Aorta (tissue), 5 donors: ENCODE measurements at places on chromosomes 16 and 17. TPM values are rescaled to one million over a fixed set of nuclear protein-coding genes. Genes with fewer than 3 reads are reported as not detected.

Gene OTOP3
- total RNA-seq, result not detected

Gene CTRB2
- 9.1 TPM for total RNA-seq

Gene SRCIN1
- total RNA-seq, result 0.84 TPM

Gene CCL8
- 4.5 TPM for total RNA-seq

Gene C17orf107
- 2.5 TPM for total RNA-seq

Gene SSTR5
- not detected for total RNA-seq

Gene TNFRSF17
- not detected for total RNA-seq

Gene CACNA1G
- total RNA-seq, result 0.29 TPM

Gene CDH8
- total RNA-seq, result 4.1 TPM

DNA sequence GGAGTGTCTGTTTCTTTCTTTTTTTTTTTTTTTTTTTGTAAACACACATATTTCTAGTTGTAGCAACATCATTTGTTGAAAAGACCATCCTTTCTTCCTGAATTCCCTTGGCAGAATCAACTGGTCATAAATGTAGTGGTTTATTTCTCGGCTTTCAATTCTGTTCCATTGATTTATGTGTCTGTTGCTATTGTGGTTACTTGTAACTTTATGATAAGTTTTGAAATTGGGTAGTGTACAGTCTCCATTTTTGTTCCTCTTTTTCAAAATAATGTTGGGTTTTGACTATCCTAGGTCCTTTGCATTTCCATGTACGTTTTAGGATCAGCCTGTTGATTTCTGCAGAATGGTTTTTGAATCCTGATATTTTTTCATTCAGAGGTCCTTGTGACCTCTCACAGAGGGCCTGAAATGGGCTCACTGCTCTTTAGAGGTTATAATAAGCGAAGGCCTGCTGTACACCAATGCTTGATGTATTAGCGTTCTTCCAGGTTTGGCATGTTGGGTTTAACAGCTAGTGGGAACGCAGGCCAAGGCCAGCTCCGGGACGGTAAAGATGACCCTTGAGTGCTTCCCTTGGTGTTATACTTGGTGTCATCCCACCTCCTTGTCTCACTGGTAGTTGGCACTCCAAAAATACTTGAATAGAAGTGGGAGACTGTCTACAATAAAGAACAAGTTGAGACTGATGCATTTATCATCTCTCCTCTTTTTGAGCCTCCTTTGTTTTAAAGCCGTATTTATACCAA, 43.8 kb downstream of the ZNRF1 start:
- peaks cover 4% of the 10 kb centered on the region for H3K4me1 ChIP-seq
- no peak for DNase-seq
- H3K27me3 ChIP-seq, result no peaks in the 10 kb centered on the region
- H3K27ac ChIP-seq, result peak overlapping the region; percentile 6

- H3K36me3 ChIP-seq, result no peaks in the 10 kb centered on the region
- no peak overlapping the region for H3K27ac ChIP-seq
- DNase-seq, result no peak
- H3K27me3 ChIP-seq, result no peaks in the 10 kb centered on the region
- H3K4me3 ChIP-seq, result no peak overlapping the region
- no peaks in the 10 kb centered on the region for H3K4me1 ChIP-seq
Measured at GRCh38 chr16:6377956-6378355, 954.7 kb upstream of the RBFOX1 start.

- DNase-seq, result peak; percentile 56
- no peaks in the 10 kb centered on the region for H3K4me1 ChIP-seq
- H3K36me3 ChIP-seq, result no peaks in the 10 kb centered on the region
- no peak overlapping the region for H3K27ac ChIP-seq
- H3K27me3 ChIP-seq, result no peaks in the 10 kb centered on the region
Measured at GRCh38 chr16:84509032-84509950, 4.8 kb upstream of the MEAK7 start.

DNA sequence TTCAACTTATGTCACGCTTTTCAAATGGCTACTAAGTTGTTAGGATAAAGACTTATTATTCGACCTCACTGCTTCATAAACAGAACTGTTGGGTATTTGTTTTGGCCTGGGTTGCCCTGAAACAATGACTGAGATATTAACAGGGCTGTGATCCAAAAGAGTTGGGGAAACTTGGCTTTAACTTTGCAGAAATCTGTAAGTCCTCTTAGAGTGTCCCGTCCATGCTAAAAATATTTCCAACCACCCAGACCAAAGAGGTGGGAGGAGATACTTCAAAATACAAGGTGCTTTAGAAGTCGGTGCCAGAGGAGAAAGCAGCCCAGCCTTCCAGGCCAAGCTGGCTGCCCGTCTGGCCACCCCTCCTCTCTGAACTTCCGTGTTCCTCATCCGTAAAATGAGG, 16.1 kb upstream of the SPATA32 start:
- H3K4me1 ChIP-seq, result peaks cover 2% of the 10 kb centered on the region
- no peaks in the 10 kb centered on the region for H3K27me3 ChIP-seq
- H3K36me3 ChIP-seq, result no peaks in the 10 kb centered on the region
- no peak for DNase-seq

DNA sequence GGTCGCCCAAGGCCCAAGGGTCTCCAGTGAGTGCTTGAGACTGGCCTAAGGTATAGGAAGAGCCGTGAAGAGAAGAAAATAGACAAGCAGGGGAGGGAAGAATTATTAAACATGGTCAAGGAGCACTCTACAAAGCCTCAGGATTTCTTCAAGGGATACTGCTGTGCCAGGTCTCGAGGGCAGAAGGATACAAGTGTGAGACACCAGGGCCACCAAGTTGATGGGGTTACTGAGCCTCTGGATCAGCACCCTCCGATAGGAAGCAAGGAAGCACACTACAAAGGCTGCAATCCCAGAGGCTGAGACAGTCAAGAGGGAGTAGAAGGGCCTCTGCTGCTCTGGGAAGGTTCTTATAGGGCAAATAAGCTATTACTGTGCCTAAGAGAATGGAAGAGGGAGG, 6.5 kb downstream of the SUPT4H1 start:
- no peaks in the 10 kb centered on the region for H3K4me1 ChIP-seq
- H3K27me3 ChIP-seq, result no peaks in the 10 kb centered on the region
- no peak overlapping the region for H3K4me3 ChIP-seq
- no peak overlapping the region for H3K27ac ChIP-seq
- DNase-seq, result no peak
- peaks cover 11% of the 10 kb centered on the region for H3K36me3 ChIP-seq

DNA sequence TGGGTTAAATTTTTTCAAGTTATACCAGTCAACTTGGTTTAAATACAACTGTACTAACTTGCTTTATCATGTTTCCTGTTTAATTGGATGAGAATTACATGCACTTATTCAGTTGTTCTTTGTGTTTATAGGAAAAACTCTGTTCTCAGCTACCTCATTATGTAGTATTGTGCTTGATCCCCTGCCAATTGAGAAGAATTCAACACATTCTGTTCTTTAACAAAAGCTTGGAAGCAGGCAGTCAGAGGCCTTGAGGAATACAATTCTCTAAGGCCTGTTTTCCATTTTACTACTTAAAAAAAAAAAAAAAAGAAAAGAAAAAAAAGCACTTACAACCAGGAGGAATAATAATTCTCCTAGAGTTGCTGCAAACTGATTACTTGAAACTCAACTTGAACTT, 60.6 kb upstream of the CMIP start:
- DNase-seq, result no peak
- no peak overlapping the region for H3K27ac ChIP-seq
- H3K4me3 ChIP-seq, result no peak overlapping the region
- H3K4me1 ChIP-seq, result no peaks in the 10 kb centered on the region
- H3K27me3 ChIP-seq, result no peaks in the 10 kb centered on the region
